ENCODE measurements at places on chromosomes 5 and 9.

DNA sequence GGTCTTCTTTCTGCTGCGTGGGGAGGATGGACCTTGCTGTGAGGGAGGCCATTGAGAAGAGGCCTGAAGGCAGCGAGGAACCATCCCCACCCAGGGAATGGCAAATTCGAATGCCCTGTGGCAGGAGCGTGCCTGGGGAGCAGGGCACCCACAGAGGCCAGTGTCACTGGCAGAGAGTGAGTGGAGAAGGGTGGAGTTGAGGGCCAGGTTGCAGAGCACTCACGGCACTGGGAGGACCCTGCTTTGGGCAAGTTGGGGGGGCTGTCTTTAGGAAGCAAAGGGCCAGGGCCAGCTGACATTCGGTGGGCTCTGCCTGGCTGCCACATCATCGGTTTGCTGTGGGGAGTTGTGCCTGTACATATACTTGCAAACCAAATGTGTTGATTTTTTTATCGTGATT is 47.2 kb downstream of the SYK start:
- DNase-seq: no peak

- DNase-seq: no peak
These were observed 328.9 kb upstream of the MEF2C start for GRCh38 chr5:89211836-89212235.

- no peak for DNase-seq
These were observed 9.6 kb downstream of the SLC1A1 start for GRCh38 chr9:4499917-4500316.

- no peak for DNase-seq
These were observed 94.7 kb upstream of the DMAC1 start for GRCh38 chr9:7894231-7894630.

GRCh38 chr9:8155706-8156105 is 356.1 kb upstream of the DMAC1 start:
- DNase-seq: no peak

All from HAP-1 (cell line).